Pericardium fibroblast (primary cell): ENCODE measurements at places on chromosomes 12 and 14. TPM values are rescaled to one million over a fixed set of nuclear protein-coding genes. Genes with fewer than 3 reads are reported as not detected.

Gene SLC10A1
- not detected in 2 replicates for total RNA-seq

Gene KRT83
- not detected in 2 replicates for total RNA-seq

Gene ANGEL1
- 6.2 and 7.0 TPM in 2 replicates for total RNA-seq

Gene SDR9C7
- total RNA-seq = not detected in 2 replicates

Gene BDKRB1
- total RNA-seq = 0.68 and 6.3 TPM in 2 replicates

Gene FOXN4
- not detected in 2 replicates for total RNA-seq

Gene RPL10L
- not detected in 2 replicates for total RNA-seq

Gene GNB3
- 0.35 and 1.1 TPM in 2 replicates for total RNA-seq

Gene TMEM63C
- 3.4 TPM in 1 of 2 replicates, not detected in the other for total RNA-seq

Gene SERPINA4
- not detected in 2 replicates for total RNA-seq

Gene SYCP3
- not detected in 2 replicates for total RNA-seq

Gene VRTN
- total RNA-seq = not detected in 2 replicates

Gene MORN3
- 0.26 and 2.8 TPM in 2 replicates for total RNA-seq

Gene CCDC175
- total RNA-seq = not detected in 2 replicates

Gene MMP19
- total RNA-seq = 20.8 and 25.9 TPM in 2 replicates

Gene SYT1
- total RNA-seq = 0.34 and 1.9 TPM in 2 replicates

Gene FITM1
- total RNA-seq = 0.09 TPM in 1 of 2 replicates, not detected in the other

Gene GPX2
- not detected in 2 replicates for total RNA-seq

Gene SLC39A5
- total RNA-seq = not detected in 2 replicates
